ENCODE measurements at places on chromosomes 7 and 10.
A peak's percentile ranks its signal among the peaks of the same experiment; 100 is the strongest.

- DNase-seq = no peak
Measured at GRCh38 chr10:122142641-122143237, 128.4 kb upstream of the BTBD16 start.

DNA sequence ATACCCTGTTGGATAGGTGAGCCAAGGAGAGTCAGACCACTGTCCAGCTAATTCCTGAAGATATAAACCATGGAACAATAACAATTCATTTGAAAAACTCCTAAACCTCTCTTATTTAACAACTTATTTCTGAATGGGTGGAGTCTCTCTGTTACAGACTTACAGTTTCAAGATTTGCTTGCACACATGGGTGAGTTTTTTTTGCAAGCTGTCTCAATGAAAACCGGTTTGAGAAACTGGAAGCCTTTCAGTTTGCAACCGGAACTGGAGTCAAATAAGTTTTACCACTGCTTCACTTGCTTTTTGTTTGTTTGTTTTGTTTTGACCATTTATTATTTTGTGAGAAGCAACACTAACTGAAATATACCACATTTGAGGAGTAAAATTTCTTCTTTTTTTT lies 243.8 kb downstream of the MTERF1 start:
- DNase-seq = no peak

DNA sequence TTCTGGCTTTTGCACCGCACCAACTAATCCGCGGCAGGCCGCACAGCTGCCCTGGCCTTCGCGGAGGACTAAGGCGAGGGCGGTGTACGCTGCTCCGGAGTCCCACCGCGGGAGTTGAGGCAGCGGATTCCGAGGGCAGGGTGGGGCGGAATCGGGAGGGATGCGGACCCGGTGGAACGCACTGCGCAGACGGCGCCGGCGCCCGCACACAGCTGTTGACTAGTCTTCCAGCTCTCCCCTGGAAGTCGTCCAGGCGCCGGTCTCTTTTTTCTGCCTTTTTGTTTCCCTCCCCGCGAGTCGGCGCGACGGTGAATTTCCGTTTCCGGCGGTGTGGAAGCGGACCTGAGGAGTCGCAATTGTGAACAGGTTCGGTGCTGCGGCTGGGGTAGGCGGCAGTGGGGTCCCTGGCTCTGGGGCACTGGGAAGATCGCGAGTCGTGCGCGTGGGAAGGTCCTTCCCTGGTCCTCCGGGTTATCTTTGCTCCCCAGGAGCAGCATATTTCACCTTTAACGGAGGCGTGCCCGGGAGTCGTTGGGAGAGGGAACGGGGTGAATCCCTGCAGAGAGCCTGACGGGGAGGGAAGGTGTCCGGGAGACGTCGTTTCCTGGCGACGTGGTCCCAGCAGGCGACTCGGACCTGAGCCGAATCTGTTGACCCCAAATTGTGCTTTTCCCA lies at the start of gene ASAH2B:
TSS of gene ASAH2B (plus strand) at position 319 of the 675 bp plus-strand sequence. CDS start 5,195 bp downstream, outside the sequence.
- peak; percentile 30 for DNase-seq

- DNase-seq = no peak
Measured at GRCh38 chr10:14163377-14164086, 167.2 kb downstream of the FRMD4A start.

- no peak for DNase-seq
Measured at GRCh38 chr7:158257516-158258410, 329.9 kb downstream of the PTPRN2 start.
